ENCODE measurements at places on chromosomes 12 and 14. TPM values are rescaled to one million over a fixed set of nuclear protein-coding genes. Genes with fewer than 3 reads are reported as not detected.

Gene NANOG
- total RNA-seq, result 0.49 TPM

Gene CEBPE
- not detected for total RNA-seq

Gene KRT72
- total RNA-seq, result not detected

DNA sequence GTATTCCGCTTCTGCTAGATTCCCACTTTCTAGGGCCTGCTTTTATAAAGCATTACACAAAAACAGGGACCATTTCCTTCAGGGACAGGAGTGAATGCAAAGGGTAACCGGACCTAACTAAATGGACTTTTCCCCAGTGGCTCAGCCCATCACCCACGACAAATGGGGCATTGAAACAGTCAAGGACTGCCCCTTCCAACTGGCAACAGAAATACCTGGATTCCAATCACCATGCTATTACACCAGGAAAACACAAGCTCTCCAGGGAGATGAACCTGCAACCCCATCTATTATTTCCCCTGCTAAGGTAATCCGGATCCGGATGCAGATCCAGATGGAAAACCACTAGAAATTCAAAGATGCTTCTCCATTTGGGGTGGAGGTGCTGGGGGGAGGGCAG is 1.0 kb downstream of the MPHOSPH9 start:
- peaks cover 2% of the 10 kb centered on the region for H3K36me3 ChIP-seq
- H3K27me3 ChIP-seq, result no peaks in the 10 kb centered on the region
- H3K4me3 ChIP-seq, result no peak overlapping the region
- H3K27ac ChIP-seq, result no peak overlapping the region

DNA sequence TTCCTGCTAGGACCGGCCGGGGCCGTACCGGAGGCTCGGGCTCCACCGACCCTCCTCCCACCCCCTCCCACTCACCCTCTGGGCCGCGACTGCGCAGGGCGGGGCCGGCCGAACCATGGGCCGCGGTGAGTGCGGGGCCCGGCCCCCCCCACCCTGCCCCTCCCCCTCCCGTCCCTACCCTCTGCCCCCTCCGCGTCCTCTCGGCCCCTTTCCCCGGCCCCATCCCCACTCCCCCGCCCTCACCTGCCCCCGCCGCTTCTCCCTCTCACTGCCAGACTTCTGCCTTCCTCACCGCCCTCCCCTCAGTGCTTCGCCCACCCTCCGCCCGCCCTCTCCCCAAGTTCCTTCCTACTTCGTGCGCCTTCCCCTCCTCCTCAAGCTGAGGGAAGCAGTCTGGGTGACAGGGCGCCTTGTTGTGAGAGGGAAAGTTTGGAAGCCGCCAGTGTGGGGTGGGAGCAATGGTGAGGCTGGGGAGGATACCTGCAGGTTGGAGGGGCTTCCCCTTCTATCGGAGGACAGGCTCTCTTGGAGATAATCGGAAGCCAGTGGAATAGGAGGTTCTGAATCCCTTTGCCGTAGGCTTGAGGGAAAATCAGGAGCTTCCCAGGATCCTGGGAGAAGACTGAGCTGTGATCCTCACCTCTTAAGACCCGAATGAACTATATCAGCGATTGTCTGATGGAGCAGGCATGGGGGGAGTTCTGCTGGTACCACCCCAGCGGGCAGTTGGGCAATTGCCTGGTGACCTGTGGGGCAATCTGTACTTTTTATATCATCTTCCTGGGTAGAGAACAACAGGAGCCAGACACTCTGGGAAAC is 472 bp downstream of the MBD6 start:
- H3K4me3 ChIP-seq, result peak overlapping the region; percentile 59
- peaks cover 34% of the 10 kb centered on the region for H3K4me1 ChIP-seq
- H3K27me3 ChIP-seq, result no peaks in the 10 kb centered on the region
- peak; percentile 88 for DNase-seq
- H3K27ac ChIP-seq, result peak overlapping the region; percentile 98

- H3K27ac ChIP-seq, result no peak overlapping the region
- H3K27me3 ChIP-seq, result no peaks in the 10 kb centered on the region
- H3K4me3 ChIP-seq, result no peak overlapping the region
- H3K36me3 ChIP-seq, result no peaks in the 10 kb centered on the region
- no peak for DNase-seq
Observed at GRCh38 chr14:65173973-65174693, 71.8 kb upstream of the MAX start.

DNA sequence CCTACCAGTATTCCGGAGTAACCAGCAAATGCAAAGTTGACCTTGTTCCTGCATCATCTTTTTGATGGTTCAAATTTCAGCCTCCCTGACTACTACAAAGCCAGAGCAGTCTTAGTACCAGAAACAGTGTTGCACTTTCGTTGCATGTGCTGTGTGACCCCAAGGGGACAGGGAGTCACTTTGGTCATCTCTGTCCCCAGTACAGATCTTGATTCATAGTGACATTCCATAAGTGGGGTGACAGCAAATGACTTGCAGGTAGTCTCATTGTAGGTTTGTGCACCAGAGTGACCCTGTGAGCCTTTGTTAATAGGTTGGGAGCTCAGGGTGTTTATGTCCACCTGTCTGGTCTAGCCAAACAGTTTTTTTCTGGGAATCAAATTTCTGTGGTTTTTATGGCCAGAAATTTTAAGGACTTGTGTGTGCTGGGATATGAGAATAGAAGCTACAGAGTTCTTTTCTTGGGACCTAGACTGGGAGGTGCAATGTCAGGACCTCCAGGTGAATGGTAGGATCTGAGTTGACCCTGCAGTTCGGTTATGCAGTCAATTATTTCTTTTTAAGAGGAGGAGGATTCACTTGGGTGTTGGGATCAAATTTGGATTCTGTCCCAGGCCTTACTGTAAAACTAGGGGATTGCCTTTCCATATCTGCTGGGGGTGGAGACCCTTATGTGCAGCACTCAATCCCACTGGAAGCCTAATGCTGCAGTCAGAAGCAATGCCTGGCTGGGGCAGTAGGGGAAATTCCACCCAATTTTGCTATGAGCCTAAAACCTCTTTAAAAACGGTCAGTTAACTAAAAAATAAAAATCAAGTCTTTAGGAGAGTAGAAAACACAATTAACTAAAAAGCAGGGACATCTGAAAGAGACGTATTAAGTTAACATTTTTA is 10.1 kb downstream of the EIF5 start:
- peaks cover 41% of the 10 kb centered on the region for H3K36me3 ChIP-seq
- H3K27me3 ChIP-seq, result no peaks in the 10 kb centered on the region
- H3K4me3 ChIP-seq, result no peak overlapping the region
- H3K4me1 ChIP-seq, result no peaks in the 10 kb centered on the region
- H3K27ac ChIP-seq, result no peak overlapping the region
- DNase-seq, result no peak

Data from lung (tissue), 17 donors.